ENCODE measurements at places on chromosomes 7 and 10.

- no peak for DNase-seq
These were observed 419.9 kb downstream of the ARL4A start for GRCh38 chr7:13107291-13107690.

DNA sequence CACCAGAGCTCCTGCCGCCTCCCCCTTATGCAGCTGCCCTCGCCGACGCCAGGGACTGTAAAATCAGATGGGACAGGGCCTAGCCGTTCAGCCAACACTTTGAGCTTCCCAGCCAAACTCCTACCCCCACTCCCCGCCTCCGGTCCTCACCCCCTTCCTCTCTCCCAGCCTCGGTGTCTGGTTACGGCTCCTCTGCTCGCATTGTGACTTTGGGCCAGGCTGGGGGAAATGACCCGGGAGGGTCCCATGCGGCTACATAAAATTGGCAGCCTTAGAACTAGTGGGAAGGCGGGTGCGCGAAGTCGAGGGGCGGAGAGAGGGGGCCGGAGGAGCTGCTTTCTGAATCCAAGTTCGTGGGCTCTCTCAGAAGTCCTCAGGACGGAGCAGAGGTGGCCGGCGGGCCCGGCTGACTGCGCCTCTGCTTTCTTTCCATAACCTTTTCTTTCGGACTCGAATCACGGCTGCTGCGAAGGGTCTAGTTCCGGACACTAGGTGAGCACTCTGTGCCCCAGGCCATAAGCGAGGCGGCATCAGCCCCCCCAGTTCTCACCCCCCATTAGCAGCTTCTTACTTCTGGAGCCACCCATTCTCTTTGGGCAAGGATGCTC lies at the start of gene KAZALD1:
Gene KAZALD1 (plus strand): TSS at position 366 of the 608 bp plus-strand sequence. CDS start 604 bp downstream, outside the sequence.
- no peak for DNase-seq

GRCh38 chr10:50604809-50605208 lies 18.9 kb downstream of the SGMS1 start:
- no peak for DNase-seq

GRCh38 chr7:90719155-90719554 lies 123.0 kb downstream of the CDK14 start:
- DNase-seq: no peak

- DNase-seq: no peak
These were observed 4.5 kb downstream of the FAM180A start for GRCh38 chr7:135743907-135744731.

- no peak for DNase-seq
These were observed 116.2 kb upstream of the MKX start for GRCh38 chr10:27861781-27862180.

- DNase-seq: no peak
These were observed 244.4 kb downstream of the DYNC1I1 start for GRCh38 chr7:96016735-96017134.

- DNase-seq: no peak
These were observed 102.3 kb upstream of the ARHGAP21 start for GRCh38 chr10:24826009-24826408.

DNA sequence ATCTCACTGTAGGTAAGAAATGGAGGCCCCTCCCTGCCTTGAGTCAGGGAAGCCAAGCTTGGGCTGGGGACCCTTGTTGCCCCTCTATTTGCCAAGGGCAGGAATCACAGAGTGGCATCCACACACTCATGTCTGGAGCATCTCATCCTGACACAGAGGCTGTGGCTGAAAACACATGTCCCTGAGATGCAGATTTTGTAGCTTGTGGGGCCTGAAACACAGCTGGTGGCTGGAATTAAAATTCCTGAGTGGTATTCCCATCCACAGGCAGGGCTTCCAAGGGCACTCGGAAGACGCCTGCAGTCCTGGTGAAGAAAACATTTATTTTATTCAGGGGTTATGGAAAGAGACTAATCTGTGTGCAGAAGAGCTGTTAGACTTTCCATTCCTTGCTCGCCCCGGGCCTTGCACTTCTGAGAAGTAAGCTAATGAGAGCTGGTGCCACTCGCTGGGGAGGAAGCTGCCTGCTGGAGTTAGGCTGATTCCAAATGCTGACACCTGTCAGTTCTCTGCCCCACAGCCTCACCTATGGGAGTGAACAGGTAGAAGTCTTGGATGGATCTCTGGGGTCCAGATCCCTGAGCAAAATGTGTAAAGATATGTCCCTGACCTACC lies 36.0 kb downstream of the C10orf120 start:
- DNase-seq: no peak

- DNase-seq: no peak
These were observed 133.5 kb upstream of the CDK13 start for GRCh38 chr7:39816462-39817060.

DNA sequence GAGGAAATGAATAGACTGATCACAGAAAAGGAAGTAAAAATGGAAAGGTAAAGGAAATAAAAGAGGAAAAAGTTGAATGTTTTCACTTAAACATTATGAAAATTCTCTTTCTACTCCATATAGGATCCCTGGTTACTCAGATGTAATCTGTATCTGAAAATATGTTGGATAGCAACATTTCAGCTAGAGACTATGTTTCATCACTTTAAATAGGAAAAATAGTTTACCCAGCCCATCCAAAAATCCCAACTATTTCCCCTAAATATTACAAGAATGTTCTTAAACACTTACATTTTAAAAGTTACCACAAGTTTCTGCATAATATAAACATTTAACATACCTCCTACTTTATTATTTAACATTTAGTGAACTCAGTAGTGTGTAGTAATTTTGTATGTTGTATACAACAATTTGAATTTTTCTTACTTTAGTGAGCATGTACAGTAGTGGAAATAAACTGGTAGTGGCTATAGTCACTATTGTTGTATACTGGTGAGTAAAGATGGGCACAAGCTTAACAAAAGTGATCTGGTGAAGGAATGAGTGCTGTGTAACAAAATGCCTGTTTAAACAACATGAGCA lies 27.1 kb downstream of the SLF2 start:
- DNase-seq: no peak

DNA sequence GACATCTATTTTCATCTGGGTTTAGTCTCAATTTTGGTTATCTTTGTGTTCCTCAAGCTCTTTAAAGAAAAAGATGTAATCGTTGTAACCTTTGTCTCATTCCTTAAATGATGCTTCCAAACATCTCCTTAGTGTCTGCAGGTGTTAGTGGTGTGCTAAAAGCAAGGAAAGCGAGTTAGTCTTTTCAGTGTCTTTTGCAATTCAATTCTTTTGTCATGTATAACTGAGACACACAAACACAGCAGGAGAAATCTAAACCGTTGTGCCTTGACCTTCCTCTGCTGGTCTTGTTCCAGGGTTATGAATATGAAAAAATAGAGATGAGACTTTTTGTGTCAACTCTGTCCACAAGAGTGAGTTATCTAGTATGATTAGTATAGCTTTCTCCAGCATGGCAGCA lies 40.7 kb downstream of the PIK3CG start:
- no peak for DNase-seq

DNA sequence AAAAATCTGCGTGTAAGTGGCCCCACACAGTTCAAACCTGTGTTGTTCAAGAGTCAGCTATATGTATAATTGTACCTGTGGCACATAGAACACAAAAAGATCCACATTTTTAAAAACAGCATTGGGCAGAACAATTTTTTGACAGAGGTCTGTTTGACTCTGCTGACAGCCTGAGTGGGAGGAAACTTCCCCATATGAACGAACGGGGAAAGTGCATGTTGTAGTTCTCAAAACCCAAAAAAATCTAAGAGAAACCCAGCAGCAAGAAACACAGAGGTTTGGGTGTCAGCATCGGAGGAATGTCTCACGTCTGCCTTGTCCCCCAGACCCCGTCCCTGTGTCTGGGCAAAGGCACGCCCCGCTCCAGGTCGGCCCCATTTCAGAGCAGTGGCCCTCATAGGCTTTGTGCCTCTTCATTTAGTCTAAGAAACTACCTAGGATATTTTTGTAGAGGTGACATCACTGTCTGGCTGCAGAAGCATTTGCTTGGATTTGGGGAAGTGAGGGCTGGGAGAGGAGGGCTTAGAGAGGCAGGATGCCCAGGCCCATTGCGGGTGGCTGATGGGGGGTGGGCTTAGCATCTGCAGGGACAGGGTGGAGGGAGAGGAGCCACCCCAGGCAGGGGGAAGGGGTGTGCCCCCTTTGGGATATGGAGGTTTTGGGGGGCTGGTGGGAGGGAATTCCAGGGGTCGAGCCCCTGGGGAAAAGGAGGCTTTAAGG lies 11.0 kb downstream of the CUX1 start:
- DNase-seq: no peak

DNA sequence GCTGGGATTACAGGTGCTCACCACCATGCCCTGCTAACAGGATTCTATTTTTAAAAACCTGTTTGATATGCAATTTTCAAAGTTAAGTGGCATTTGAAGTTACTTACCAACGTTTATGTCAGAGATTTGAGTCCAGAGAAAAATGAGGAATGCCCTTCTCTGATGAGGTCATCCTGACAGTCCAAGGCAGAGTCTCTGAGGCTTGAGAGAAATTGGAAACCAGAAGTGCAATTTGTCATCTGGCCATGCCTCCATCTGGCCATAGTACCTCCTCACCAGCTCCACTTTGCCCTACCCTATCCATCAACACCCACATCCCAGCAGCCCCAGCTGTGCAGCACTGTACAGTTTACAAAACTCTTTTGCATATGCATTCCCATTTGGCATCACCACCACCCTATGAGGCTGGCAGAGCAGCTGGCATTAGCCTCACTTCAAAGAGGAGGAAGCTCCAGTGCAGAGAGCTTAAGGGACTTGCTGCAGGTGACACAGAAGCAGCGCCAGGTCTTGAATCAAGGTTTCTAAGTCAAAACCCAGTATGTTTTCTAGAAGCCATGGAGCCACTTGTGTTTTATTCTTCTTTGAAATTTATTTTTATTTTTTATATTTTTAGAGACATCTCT lies 54.5 kb upstream of the PDZD8 start:
- DNase-seq: no peak

DNA sequence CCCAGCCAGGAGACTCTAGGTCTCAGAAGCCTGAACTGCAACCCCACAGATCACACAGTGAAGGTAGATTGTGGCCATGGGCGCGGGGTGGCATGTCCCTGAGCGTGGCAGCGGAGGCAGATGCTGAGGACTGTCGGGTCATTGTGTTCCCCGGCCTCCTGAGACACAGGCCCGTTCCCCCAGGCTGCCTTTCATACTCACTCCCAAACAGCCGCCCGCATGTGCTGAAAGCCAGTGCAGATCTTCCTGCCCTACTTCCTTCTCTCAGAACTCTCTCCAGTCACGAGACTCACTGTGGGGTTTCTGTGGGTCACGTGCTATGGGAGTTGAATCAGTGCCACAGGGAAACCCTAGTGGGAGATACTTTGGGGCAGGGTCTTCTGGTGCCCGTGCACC lies 48.0 kb downstream of the ZNF467 start:
- DNase-seq: no peak

GRCh38 chr10:47452495-47453140 lies 31.3 kb downstream of the ANXA8 start:
- DNase-seq: no peak

DNA sequence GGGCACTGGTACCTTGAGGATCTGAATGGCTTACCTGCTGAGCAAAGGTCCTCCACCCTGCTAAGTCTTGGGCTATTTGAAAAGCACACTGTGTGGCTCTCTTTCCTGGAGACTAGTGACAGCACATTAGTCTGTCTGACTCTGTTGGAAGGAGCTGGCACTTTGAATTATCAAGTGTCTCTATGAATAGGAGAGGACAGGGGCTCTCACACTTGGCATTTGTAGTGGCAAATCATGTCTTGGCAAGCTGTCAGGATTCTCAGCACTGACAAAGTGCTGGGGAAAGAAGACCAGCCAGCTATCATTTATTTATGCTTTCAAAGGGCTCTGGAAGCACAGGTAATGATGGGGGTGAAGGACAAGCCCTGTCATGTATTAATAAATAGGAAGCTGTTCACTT lies 62.8 kb downstream of the MTPN start:
- no peak for DNase-seq

GRCh38 chr10:33735464-33735923 lies 401.0 kb upstream of the NRP1 start:
- DNase-seq: no peak

GRCh38 chr10:21424459-21424861 lies 101.0 kb downstream of the SKIDA1 start:
- DNase-seq: no peak

- no peak for DNase-seq
These were observed 50.0 kb upstream of the CAMK1D start for GRCh38 chr10:12299222-12299965.

DNA sequence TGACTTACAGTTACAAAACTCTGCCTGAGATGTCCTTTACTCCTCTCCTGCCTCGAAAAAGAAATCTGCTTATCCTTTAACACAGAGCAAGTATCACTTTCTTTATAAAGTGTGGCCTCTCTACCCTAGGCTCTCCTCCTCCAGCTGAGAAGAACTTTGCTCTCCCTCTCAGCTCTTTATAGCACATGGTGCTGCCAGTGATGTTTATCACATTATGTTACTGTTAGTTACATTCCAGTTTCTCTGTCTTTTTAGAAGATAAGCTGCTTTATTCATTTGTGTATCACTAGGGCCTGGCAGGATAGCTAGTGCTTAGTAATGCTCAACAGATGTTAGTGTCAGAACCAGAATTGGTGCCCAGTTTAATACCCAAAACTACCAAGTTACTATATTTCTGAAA lies 41.1 kb upstream of the TMEM229A start:
- no peak for DNase-seq

DNA sequence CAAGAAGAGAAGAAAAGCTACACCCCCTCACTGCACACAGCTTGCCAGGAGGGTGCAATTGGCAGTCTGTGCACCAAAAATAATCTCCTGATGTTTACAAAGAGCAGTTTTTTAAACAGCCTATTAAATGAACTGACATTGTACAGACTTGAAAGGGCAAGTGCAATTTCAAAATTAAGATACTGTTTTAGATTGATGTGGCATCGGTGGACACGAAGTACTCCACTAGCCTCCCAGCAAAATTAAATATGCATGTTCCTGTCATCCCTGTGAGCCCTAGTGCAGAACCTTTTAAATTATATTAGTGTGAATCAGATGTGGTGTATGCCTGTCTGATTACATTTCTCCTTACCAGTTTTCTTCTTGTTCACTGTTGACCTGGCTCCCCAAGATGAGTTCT lies 87.9 kb downstream of the WIPF3 start:
- no peak for DNase-seq

DNA sequence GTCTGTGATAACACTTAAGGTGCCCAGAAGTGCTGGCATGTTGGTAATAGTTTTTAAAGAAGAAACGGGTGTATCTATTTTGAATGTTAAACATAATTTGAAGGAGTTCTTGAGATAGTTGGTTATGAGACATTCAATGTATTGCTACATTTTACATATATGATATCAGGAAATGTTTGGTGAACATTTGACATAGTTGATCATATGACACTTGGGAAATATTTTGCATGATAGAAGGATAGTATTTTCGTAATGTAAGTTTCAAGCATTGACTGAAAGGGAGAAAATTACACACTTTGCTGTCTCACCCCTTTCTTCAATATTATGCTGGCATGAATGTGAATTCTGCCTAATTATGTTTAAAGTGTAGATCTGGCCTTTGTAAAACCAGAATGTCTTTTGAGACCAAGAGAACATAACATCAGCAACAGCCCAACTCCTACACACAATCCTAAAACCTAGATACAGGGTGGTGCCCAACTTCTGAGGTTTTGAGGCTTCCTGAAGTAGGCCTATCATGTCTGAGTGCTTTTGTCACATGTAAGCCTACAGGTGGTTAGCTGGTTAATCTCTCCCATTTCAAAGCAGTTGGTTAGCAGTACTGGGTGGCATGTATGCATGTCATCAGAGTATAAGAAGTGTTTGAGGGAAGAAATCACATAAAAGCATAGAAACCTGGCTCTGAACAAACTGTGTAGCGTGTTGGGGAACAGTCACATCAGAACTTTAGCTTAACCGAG lies 2.1 kb downstream of the ADD3 start:
- DNase-seq: no peak

Data from progenitor cell of endocrine pancreas (in vitro differentiated cells).